ENCODE measurements at places on chromosomes 3 and 15. TPM values are rescaled to one million over a fixed set of nuclear protein-coding genes. Genes with fewer than 3 reads are reported as not detected.

SPINT1 gene
- 134 TPM for total RNA-seq

DNA sequence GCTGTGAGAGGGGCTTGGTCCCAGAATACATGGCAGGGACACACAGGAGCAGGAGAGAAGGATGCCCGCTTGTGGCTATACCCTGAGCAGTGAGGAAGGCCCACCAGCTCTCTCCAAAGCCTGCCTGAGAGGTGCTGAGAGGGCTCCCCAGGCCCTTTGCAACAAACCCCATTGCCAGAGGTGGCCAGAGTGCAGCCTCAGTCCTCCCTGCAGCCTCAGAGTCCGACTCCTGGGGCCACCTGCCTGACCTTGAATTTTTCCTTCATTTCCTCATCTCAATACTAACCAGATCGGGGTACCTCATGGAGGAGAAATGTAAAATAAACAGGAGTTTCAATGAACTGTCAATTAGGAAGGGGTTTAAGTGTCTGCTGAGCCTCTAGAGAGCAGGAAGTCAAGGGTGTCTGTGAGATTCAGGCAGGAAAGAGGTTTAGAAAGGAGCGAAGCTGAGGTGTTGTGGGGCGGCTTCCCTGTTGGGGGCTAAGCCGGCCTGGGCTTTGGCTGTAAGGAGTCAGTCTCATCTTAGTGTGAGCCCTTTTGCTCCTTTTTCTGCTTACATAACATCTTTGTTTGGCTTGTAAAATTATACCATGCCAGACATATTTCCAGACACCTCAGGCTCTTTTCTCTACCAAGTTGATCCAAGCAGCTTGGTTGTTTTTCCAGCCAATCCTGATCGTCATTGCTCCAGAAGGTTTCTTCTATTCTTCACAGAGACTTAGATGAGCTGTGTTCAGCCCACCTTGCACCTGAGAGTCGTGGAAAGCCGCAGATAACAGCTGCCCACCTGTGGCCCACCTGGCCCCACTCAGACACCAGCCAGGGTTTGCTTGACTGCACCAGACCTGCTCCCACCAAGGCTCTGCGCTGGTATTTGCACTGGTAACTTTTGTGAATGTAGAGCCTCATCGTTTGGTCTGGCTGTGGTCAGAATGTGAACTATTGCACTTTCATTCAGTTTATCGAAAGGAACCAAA, 36.7 kb downstream of the CMTM7 start:
- no peak for DNase-seq
- peak overlapping the region; percentile 28 for H3K27ac ChIP-seq
- H3K36me3 ChIP-seq = no peaks in the 10 kb centered on the region
- H3K27me3 ChIP-seq = no peaks in the 10 kb centered on the region

DNA sequence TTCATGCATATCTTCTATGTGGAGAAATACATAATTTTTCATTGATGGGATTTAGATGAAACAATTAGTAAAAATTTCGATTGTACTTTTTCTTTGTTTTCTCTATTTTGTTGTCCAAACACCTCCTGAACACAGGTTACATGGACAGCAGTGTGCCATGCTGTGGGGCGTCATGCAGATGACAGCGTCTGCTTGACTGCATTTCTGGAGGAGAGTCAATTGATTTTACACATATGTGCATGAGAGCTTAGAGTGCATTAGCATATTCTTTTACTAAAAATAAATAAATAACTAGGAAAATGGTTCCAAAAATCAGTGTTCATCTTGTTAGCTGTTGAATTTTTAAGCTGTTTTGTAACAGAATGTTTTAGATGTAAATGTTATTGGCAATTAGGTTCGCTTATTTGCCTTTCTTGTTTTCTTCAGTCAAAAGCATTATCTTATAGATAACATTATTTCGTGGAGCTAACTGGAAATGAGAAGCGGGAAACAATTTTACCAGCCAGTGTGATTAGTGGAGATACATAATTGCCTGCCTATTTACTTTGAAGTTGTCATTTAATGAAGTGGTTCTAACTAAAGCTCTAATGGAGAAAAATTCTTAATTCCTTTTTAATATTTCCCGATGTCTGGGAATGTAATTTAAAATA, 82.7 kb upstream of the VGLL3 start:
- H3K36me3 ChIP-seq = no peaks in the 10 kb centered on the region
- H3K4me3 ChIP-seq = no peak overlapping the region
- H3K27me3 ChIP-seq = no peaks in the 10 kb centered on the region
- H3K4me1 ChIP-seq = no peaks in the 10 kb centered on the region

DNA sequence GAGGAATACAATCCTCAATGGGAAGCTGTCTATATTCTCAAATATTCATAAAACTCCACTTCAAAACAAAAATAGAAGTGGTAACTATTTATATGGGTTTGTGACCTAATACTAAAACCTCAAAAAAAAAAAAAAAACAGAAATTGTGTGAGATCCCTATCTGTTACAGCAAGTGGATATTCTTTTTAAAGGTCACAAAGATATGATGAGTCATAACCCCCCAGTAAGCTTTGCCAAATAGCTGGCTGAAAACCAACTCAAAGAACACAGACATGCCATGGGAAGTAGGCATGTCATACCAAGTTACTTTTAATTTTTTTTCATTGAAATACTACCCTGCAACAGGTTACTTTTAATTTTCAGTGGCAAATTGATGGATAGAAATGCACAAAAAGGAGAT, 62.5 kb downstream of the CBLB start:
- H3K4me1 ChIP-seq = peaks cover 22% of the 10 kb centered on the region
- H3K4me3 ChIP-seq = no peak overlapping the region
- H3K36me3 ChIP-seq = no peaks in the 10 kb centered on the region

HHATL gene
- total RNA-seq = 0.26 TPM

SLC9C1 gene
- not detected for total RNA-seq

- no peak overlapping the region for H3K27ac ChIP-seq
- no peak overlapping the region for H3K4me3 ChIP-seq
- no peaks in the 10 kb centered on the region for H3K4me1 ChIP-seq
- no peaks in the 10 kb centered on the region for H3K36me3 ChIP-seq
- H3K27me3 ChIP-seq = no peaks in the 10 kb centered on the region
Observed at GRCh38 chr15:52518487-52519371, 10.0 kb downstream of the MYO5A start.

THSD4 gene
- 12.9 TPM for total RNA-seq

DNA sequence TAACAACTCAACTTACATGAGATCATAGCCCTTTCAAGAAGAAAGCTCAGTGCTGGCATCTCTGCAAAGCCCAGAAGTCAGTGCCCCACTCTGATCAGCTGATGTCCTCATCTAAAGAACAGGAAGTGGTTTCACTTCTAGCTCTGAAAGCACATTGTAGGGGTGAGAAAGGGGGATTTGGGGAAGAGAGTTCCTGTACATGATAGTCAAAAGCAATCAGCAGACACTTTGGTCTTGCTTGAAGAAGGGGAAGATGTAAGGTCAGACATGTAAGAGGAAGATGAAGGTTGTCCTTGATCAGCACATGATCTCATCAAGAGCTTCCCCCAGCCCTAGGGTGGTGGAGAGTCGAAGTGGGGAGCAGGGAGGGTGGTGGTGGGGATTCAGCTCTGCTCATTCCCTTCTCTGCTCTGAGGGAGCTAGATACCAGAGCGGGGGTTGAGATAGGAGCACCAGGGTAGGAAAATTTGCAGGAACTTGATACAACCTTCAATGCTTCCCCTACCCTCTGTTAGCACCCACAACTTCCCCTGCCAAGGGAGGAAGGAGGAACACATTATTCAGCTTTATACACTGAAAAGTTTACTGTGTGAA, 76.4 kb upstream of the ETV5 start:
- no peak for DNase-seq
- no peaks in the 10 kb centered on the region for H3K27me3 ChIP-seq
- no peak overlapping the region for H3K4me3 ChIP-seq
- no peaks in the 10 kb centered on the region for H3K36me3 ChIP-seq
- no peaks in the 10 kb centered on the region for H3K4me1 ChIP-seq

DNA sequence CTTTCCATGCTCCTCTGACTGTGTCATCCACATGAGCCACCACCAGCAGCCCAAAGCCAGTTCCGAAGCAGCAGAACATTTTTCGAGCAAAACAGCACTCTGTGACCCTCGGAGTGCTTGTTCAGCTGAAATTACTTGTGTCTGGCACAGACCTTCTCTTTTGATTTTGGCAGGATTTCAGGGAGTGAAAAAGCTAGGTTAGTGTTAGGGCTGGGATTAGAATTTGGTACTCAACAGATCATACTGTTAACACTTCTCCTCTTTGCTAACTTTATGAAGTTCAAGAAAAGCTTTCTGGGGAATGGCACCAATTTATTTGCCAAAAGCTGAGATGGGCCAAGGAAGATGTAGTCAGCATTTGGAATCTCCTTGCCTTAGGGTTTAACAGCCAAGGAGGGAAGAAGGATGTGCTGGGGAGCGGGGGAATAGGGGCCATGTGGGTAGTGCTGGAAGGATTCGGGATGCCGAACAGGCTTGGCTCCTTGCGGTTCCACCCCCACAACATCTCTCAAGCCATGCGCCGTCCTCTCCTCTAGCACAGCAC, 55.1 kb upstream of the TRA2B start:
- no peaks in the 10 kb centered on the region for H3K36me3 ChIP-seq
- H3K4me3 ChIP-seq = no peak overlapping the region
- peaks cover 4% of the 10 kb centered on the region for H3K4me1 ChIP-seq
- peak; percentile 24 for DNase-seq
- H3K27ac ChIP-seq = no peak overlapping the region

MUC13 gene
- 1.6 TPM for total RNA-seq

DNA sequence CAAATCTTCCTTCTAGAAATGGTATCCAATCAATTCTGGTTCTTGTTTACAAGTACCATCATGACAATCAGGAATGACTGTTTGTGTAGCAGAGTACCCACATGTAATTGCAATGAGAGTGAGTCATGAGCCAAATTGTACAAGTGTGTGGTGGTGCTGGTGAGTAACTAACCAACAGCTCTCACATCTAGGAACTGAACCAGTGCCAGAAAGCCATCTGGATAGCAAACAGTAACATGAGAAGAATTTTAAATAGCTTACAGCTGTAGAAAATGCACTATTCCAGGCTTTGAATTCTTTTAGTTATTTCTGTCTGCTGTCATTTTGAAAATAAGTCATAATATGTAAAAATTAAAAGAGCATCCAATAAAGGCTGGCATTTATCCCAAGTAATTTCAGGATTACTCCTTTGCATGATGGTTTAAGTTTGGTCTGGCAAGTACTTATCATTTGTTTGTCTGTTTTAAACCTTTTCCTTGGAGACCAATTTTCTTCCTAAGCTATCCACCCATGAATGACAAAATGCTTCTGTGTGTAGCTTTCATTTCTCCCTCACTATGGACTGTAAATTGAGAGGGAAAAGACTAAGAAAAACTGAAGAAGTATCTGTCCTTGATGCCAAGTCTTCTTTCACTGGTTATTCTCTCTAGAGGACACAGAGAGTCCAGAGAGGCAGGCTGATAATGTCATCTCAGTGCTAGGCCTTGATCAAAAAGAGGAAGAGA, 60.0 kb downstream of the PIK3CB start:
- peak; percentile 85 for DNase-seq
- peaks cover 32% of the 10 kb centered on the region for H3K4me1 ChIP-seq
- H3K4me3 ChIP-seq = no peak overlapping the region
- no peaks in the 10 kb centered on the region for H3K36me3 ChIP-seq
- H3K27ac ChIP-seq = peak overlapping the region; percentile 76

- H3K27ac ChIP-seq = no peak overlapping the region
- peaks cover 56% of the 10 kb centered on the region for H3K4me1 ChIP-seq
- no peak for DNase-seq
- H3K27me3 ChIP-seq = no peaks in the 10 kb centered on the region
- H3K4me3 ChIP-seq = no peak overlapping the region
Observed at GRCh38 chr15:63972801-63973200, 73.5 kb downstream of the DAPK2 start.

DNA sequence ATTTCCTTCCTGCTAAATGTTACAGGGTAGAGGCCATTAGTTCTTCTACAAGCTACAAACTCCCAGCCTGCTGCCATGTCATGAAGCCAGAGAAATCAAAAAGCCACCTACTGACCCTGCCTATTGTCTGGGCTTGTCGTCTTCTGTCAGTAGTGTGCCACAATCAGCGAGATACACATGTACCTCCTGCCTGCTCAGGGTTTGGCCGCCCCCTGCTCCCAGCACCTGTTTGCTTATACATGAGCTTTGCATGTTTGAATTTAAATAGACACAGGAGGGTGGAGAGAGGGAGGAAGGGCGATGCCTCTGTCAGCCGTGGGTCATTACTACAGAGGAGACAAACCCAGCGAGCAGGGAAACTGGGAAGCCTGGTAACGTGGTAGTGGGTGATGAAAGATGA, 106.1 kb downstream of the ROBO2 start:
- H3K4me1 ChIP-seq = no peaks in the 10 kb centered on the region
- no peaks in the 10 kb centered on the region for H3K27me3 ChIP-seq
- H3K36me3 ChIP-seq = no peaks in the 10 kb centered on the region
- no peak overlapping the region for H3K27ac ChIP-seq
- H3K4me3 ChIP-seq = no peak overlapping the region

- no peaks in the 10 kb centered on the region for H3K36me3 ChIP-seq
- no peaks in the 10 kb centered on the region for H3K27me3 ChIP-seq
- no peak for DNase-seq
Observed at GRCh38 chr15:39597751-39598185, 16.9 kb downstream of the THBS1 start.

- no peak overlapping the region for H3K27ac ChIP-seq
- no peaks in the 10 kb centered on the region for H3K27me3 ChIP-seq
- H3K4me1 ChIP-seq = no peaks in the 10 kb centered on the region
- H3K36me3 ChIP-seq = peaks cover 11% of the 10 kb centered on the region
Observed at GRCh38 chr3:45932112-45932511, 11.2 kb upstream of the CXCR6 start.

GRCh38 chr3:134652886-134653630, 2.2 kb upstream of the KY start:
- DNase-seq = no peak
- no peaks in the 10 kb centered on the region for H3K27me3 ChIP-seq
- H3K4me1 ChIP-seq = peaks cover 17% of the 10 kb centered on the region
- H3K27ac ChIP-seq = no peak overlapping the region
- no peak overlapping the region for H3K4me3 ChIP-seq

IL16 gene
- total RNA-seq = 2.9 TPM

- H3K27ac ChIP-seq = no peak overlapping the region
- no peaks in the 10 kb centered on the region for H3K27me3 ChIP-seq
- no peaks in the 10 kb centered on the region for H3K36me3 ChIP-seq
Observed at GRCh38 chr3:44954962-44955361, 21.0 kb downstream of the ZDHHC3 start.

DOCK3 gene
- 0.52 TPM for total RNA-seq

DNA sequence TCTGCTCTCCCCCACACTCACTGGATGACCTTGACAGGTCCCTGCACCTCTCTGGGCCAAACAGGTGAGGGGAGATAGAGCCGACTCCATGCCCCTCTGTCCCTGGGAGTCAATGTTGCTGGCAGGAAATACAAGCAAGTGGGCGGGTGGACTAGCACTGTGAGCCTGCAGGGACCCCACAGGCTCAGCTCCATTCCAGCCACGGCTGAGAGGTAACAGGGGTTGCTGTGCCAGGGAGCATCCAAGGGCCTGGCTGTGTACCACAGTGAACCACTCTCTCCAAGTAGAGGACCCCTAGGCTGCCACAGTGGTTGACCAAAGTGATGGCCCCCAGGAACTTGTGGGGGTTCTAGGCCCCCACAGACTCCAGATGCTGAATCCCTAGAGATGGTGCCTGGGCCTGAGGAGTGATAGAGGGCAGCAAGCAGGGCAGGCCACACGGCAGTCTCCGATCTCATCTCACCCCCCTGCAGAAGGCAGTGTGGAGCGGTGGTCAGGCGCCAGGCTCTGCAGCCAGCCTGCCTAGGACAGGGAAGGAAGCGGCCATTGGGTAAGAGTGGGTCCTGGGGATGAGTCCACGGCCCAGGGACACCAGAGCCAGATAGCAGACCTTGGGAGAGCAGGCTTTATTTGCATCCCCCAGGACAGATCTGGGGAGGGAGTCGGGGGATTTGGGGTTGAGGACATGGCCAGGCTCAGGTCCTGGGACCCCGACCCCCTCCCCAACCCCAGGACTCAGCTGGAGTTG, 3.2 kb downstream of the TNNC1 start:
- H3K36me3 ChIP-seq = no peaks in the 10 kb centered on the region
- H3K27me3 ChIP-seq = no peaks in the 10 kb centered on the region
- H3K27ac ChIP-seq = no peak overlapping the region
- no peak for DNase-seq

CCDC191 gene
- 11.9 TPM for total RNA-seq
